AG20443 (cell line): ENCODE measurements at places on chromosomes 5 and 9.
A peak's percentile ranks its signal among the peaks of the same experiment; 100 is the strongest.

GRCh38 chr5:75148051-75148450, 88.6 kb downstream of the ANKRD31 start:
- DNase-seq, result no peak

DNA sequence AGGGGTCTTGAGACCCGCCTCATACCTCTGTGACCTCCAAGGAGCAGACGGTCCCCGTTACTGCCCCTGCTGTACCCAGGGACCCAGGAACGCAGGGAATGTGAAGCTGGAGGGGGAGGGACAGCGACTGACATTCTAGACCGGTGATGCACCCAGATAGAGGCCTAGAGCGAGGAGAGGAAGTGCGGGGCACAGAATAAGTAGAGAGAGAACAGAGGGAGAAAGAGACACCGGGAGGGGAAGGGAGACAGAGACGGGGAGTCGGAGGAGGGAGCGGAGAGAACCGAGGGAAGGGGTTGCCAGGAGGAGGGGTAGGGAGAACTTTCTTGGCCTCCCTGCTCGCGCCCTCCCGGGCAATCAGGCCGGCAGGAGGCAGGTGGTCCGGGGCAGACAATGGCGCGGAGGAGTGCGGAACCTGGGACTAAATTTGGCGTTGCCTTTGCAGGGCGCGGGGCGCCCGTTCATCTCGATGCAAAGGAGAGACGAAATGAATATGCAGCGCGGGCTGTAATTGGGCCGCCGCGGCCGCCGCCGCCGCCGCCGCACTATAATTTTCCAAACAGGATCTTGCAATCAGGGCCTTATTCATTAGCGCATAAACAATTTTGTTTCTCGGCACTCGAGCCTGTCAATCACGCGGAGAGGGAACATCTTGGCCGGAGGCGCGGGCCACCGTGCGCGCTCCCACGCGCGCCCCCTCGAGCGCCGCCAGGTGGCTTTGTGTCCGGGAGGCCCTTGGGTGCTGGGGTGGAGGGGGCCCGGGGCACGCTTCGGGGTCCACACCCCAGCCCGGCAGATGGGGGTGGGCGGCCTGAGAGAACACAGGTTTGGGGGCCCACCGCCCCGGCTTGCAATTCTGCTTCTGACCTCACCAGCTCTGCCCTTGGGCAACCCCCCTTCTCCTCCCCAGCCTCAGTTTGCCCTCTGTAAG, 33.0 kb downstream of the NDUFA8 start:
- peak; percentile 78 for DNase-seq

DNA sequence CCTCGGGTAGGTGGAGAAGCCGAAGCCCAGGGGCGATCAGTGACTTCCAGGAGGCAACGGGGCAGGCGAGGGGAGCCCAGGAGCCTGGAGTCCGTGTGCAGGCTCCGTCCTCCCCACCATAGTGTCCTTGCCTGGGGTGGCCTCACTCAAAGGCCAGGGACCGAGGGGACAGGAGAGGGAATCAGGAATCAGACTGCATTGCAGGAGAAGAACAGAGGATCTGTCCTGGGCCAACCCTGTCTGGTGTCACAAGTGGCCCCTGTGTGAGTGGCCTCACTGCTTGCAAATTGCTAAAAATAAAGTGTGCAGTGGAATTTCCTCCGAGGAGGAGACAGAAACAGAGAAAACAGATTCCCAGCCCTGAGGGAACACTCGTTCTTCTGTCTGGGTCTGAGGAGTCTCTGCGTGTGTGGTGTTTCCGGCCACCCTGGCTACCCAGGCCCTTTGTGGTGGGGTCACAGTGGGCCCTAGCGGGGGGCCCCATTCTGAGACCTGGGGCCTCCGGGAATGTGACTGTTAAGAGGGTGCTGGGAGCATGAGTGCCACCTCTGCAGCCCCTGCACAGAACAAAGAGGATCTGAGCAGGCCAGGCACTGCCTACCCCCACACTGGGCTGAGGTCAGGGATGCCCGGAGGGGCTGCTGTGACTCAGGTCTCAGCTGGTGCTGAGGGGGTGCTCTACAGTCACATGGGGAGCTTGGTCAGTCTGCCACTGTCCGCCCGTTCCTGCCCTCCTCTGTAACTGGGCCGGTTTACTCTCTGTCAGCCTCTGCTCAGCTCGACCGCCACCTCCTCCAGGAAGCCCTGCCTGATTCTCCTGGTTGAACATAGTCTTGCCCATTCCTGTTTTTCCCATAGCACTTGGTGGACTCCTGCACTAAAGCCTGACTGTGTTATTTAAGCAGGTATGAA, 7.4 kb downstream of the TRAF1 start:
- no peak for DNase-seq

DNA sequence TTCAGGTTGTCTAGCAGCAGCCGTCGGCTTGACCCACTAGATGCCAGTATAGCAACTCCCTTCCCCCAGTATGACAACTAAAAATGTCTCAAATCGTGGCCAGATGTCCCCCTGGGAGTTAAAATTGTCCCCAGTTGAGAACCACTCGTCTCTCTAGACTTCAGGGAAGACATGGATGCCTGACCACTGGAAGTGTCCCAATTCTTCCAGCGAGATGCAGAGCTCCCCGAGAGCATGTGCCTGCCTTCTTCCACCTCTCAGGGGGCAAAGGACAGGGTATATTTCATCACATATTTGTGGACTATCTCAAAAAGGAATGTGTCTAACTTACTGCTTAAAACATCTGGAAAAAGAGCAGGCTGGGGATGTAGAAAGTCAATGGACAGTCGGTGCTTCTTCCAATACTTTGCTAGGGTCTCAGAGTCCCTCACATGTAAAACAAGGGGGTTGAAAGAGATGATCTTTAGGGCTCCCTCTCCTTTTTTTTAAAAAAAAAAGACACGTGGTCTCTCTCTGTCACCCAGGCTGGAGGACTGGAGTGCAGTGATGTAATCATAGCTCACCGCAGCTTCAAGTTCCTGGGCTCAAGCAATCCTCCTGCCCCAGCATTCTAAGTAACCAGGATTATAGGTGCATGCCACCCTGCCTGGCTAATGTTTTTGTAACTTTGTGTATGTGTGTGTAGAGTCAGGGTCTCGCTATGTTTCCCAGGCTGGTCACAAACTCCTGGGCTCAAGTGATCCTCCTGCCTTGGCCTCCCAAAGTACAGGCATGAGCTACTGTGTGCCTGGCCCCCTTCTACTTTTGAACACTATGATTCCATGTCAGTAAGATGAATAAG, 190.6 kb downstream of the DAB2IP start:
- no peak for DNase-seq

DNA sequence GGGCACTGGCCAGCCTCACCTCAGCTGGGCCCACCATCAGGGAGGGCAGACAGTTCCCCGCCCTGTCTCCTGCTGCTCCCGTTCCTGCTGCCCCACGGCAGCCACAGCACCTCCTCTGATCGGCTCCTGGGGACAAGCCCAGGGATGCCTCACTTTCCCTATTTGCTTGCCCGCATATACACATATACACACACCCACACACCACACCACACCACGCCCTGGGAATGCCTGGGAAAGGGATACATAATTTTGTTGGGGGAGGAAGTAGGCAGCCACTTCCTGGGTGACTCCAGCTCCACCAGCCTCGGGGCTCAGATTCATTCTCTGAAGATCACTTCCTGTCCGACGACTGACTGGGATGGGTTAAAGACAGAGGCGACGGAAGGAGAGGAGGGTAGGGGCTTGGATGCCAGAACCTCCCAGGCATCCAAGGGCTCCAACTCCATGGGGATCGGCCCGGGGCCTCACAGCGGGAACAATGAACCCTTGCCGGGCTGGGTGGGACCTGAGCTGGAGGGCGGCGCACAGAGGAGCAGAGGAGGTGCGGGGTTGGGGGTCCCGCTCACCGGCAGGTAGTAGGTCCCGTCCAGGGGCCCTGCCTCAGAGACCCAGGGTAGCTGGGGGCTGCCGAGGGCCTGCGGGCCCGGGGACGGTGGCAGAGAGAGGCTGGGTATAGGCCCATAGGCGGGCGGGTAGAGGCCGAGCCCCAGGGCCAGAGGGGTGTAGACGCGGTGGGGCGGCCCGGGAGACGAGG, 2.0 kb upstream of the MZB1 start:
- no peak for DNase-seq

DNA sequence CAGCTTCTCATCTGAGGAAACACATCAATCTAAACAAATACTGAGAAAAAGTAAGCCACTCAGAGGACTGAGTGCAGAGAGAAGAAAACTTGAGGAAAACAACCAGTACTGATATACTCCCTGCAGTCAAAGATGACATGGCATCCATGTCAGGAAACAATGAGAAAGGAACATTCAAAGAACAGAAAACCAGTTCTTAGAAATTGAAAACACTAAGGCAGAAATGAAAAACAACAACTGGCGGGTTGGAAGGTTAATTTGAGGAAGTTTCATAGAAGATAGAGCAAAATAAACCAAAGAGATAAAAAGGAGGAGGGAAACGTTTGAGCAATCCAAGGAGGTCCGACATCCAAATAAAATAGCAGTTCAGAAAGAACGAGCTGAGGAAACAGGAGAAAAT, 475.2 kb downstream of the HINT1 start:
- no peak for DNase-seq

DNA sequence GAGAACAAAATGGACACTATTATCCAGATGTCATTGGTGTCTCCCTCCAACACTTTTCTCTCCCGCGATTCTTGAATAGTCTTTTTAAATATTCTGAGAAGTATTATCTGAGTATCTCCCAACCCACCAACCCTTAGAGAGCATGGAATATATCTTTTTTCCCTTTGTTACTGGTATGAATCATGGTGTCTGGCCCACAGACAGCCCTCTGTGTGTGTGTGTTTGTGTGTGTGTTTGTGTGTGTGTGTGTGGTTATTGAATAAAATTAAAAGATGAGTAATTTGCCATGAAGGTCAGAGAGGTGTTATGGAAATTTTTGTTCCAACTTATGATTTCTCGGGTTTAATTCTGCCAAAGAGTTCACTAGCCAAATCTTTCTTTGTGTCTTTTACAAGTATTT, 47.7 kb downstream of the CAMK4 start:
- DNase-seq, result no peak

DNA sequence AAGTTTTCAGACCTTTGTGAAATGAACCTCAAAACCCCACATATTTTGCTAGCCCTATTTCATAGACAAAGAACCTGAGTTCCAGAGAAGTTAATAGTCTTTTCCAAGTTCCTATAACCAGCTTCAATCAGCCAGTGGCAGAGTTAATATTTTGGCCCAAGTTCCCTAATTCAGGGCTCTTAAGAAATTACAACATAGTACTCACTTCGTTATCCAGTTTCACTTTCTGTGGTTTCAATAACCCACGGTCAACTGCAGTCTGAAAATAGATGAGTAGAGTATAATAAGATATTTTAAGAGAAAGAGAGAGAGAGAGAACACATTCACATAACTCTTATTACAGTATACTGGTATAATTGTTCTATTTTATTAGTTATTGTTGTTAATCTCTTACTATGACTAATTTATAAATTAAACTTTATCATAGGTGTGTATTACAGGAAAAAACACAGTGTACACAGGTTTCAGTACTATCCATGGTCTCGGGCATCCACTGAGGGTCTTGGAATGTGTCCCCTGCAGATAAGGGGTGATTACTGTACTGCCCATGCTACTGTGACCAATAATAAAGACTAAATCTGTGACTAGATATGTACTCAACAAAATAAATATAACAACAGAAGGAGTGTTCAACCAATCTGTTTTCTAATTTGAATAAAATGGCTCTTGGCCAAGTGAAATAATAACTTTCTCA, 9.3 kb upstream of the MYOT start:
- peak; percentile 18 for DNase-seq

GRCh38 chr5:78568212-78568611, 80.4 kb downstream of the LHFPL2 start:
- no peak for DNase-seq

DNA sequence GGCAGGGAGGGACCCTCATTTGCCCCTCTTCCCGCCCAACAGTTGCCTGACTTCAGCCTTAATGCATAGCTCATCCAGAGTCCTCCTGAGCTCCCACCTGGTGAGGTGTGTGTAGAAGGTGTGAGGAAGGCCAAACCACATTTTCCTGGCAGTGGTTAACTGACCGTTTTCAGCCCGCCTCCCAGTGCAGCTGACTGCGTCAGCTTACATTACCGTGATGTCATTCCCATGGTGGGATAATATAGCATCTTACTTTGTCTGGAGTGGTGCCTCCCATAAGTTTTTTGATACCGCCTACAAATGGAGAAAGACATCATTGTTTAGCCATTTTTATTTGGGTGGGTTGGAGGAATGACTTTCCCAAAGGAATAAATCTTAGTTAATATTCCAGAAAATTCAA, 151.9 kb downstream of the C9orf152 start:
- DNase-seq, result no peak

GRCh38 chr5:32836176-32836575, 125.1 kb downstream of the NPR3 start:
- DNase-seq, result no peak

DNA sequence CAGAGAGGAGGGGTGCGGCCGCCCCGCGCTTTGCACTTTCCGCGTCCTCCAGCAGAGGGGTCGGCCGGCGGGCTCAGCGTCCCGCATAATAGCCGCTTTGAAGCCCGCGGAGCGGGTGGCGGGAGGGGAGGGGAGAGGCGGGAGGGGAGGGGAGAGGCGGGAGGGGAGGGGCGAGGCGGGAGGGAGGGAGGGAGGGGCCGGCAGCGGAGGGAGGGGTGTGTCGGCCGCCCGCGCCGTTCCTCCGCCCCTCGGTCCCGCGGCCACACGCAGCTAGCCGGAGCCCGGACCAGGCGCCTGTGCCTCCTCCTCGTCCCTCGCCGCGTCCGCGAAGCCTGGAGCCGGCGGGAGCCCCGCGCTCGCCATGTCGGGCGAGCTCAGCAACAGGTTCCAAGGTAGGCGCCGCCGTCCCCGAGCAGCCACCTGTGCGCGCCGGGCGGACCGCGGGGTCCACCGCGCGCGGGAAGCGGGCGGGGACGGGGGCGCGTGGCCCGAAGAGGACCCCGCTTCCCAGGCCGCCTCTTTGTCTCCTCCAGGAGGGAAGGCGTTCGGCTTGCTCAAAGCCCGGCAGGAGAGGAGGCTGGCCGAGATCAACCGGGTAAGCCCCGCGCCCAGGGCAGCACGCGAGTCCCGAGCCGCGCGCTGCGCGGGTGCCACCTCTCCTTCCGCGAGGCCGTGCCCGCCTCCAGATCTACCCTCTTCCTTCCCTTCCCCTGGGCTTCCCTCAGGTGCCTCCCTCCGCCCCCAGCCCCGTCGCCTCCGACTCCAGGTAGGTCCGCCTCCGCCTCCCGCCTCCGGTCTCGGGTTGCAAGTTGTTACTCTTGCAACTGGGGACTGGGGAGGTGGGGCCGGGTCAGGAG, at the start of gene AIF1L:
Gene AIF1L (plus strand): TSS at position 263 of the 857 bp plus-strand sequence. CDS start 99 bp downstream, at position 362.
- DNase-seq, result peak; percentile 66

DNA sequence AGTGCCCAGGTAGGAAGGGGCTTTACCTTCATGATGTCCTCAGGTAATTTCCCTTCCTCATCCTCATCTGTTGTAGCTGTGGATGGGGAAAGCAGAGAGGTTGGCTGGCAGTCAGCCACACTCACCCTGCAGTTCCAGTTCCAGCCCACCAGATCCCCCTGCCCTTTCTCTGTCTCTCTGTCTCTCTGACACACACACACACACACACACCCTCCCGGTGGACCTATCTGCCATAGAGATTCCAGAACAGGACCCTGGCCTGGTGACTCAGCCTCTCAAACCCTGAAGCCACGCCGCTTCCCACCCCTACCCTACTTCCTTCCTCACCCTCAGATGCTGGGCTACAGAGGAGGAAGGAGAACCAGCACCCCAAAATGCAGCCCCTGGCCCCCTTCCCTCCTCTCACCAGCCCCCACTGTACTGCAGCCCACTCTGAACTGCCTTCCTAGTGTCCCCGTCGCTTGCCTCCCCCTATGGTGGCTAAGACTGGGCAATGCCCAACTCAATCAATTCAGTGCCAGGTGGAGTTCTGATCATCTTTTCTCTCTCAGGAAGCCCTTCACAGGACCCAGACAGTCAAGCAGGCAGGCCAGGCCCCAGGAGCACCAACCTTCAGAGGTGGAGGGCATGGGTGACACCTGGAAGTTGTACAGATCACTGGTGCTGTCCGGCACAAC, 4.8 kb downstream of the IRF1 start:
- no peak for DNase-seq
